ENCODE measurements at places on chromosomes 6 and 20. TPM values are rescaled to one million over a fixed set of nuclear protein-coding genes. Genes with fewer than 3 reads are reported as not detected.

TRIM38 gene
- total RNA-seq, result 11.6 TPM

CPNE5 gene
- 20.3 TPM for total RNA-seq

MYCT1 gene
- total RNA-seq, result 19.5 TPM

NRSN1 gene
- total RNA-seq, result not detected

SLC35F1 gene
- 12.0 TPM for total RNA-seq

XPO5 gene
- 22.8 TPM for total RNA-seq

DNA sequence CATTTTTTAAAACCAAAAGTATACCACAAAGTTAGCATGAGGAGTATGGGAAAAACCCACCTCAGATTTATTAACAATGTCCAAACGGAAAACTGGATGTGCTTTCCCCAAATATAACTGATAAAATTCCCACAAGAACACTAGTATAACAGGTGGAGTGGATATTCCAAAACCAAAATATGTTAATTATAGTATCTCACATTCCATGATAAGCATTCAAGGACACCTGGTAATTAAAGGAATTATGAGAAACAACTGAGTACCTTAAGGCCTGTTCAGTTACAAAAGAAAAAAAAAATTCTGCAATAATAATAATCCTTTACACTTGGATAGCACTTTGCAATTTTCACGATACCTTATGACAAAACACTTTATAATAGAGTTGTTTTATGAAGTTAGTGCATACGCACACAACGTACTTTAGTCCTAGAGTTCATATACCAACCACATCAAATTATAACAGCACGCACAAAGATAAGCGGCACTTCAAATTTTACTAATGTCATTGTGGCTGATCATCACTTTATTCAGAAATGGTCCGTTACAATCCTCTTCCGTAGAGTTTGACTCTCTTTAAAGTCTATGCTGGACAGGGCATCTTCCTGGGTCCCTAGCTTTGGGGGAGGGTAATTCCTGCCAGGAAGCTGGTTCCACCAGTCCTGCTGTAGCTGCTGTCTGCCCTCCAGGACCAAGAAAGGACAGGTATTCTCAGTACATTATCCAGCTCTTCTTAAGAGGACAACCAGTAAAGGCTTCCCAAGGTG is 1.7 kb downstream of the CDK19 start:
- DNase-seq, result no peak

GRCh38 chr6:8549074-8549790 is 113.9 kb upstream of the SLC35B3 start:
- DNase-seq, result no peak

GRCh38 chr6:47810885-47811284 is 29.1 kb downstream of the OPN5 start:
- DNase-seq, result no peak

DNA sequence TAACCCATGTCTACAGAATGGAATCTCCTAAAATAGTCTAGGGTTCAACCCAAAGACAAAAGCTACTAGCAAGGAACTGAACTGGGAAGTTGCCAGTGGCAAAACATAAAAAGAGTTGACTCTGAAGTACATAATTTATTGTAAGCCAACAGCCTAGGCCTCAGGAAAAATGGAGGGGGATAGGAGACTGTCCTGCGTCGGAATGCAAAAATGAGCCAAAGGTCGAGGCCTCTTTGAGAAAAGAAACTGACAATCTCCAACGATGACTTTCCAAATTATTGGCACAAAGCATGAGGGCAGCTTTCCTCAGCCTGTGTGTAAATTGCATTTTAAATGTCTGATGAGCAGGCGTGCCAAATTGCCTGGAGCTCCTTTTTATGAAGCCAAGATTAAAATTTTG is 2.1 kb downstream of the COL12A1 start:
- DNase-seq, result no peak

GRCh38 chr6:33429750-33430052 is 9.8 kb downstream of the SYNGAP1 start:
- DNase-seq, result no peak

GRCh38 chr6:132218059-132218696 is 183.1 kb downstream of the MOXD1 start:
- no peak for DNase-seq

GRCh38 chr6:34904990-34905613 is 16.0 kb downstream of the ANKS1A start:
- DNase-seq, result no peak

DNA sequence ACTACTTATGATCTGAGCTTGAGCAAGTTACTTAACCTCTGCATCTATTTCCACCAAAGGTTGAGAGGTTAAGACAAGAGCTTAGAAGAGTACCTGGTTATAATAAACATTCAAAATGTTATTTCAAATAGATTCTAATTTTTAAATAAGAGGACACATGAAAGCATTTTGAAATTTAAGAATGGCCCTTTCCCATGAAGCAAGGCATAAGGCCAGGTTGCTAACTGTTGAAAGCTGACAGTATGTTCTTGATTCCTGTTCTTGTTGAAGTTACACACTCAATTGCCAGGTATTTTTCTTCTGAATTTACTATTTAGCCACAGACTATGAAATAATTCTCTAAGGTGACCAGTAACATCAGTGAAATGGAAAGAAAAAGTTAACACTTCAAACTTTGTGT is 14.5 kb downstream of the C6orf62 start:
- no peak for DNase-seq

DNA sequence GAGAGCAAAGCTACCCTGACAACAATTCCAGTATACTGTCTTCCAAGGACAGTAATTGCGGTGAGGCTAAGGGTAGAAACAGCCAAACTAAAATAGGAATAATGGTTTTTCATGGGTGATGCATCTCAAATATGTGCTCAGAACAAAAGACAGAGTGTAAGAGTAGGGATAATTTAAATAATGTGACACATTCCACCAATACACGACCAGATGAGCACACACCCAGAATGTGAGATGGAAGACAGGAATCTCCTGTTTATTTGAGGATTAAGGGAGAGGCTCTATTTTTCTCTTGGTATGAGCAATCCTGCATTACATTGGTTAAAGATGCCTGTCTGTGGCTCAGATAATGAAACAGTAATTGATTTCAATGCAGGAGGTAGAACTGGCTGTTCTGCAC is 292.9 kb upstream of the ZFP64 start:
- DNase-seq, result no peak

DNA sequence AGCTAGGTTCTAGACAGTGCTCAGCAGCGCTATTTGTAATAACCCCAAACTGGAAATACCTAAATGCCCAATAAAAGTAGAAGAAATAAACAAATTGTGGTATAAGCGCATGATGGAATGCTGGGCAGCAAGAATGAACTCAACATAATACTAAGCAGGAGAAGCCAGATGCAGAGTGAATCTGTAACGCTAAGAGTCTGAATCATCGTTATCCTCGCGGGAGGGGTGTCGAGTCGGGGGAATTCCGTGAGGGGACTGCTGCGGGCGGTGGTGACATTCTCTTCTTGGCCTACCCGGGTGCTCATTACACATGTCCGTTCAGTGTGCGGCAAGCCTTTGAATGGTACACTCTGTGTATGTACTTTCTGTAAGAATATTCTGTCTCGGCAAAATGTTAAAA is 83.7 kb downstream of the SULF2 start:
- no peak for DNase-seq

All from omental fat pad (tissue), 4 donors.